ENCODE measurements at places on chromosomes 11 and 22.

- no peak for DNase-seq
Measured at GRCh38 chr11:15112131-15112541, 2.6 kb upstream of the INSC start.

DNA sequence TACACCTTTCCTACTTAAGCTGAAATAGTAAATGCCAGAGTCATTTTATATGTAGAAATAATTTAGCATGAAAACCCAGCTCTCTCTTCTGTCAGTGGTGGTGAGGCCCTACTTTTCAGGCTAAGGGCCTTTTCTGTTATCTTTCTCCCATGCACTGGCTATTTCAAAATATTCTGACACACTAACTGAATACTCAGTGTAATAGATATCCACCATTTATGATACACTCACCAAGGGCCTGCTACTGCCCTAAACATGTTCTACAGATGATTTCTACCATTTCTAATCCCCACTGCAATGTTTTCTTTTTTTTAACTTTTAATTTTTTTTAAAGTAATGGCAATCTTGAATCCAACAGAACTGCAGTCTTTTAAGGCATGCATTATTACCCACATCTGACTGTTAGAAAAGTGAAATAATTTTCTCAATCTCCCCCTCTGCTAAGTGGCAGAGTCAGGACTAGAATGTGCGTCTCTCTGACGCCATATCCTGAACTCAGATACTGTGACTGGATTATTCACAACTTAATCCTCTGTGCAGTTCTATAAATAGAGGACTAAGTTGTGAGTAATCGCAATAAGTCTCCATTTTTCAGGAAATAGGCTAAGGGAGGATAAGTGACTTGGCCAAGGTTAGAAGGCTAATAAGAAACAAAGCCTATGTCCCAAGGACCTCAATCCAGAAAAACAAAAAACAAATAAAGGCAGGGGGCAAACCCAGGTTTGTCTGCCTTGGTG, 44.0 kb downstream of the GRAMD1B start:
- DNase-seq = no peak

GRCh38 chr11:82229341-82229740, 504.3 kb downstream of the FAM181B start:
- no peak for DNase-seq

DNA sequence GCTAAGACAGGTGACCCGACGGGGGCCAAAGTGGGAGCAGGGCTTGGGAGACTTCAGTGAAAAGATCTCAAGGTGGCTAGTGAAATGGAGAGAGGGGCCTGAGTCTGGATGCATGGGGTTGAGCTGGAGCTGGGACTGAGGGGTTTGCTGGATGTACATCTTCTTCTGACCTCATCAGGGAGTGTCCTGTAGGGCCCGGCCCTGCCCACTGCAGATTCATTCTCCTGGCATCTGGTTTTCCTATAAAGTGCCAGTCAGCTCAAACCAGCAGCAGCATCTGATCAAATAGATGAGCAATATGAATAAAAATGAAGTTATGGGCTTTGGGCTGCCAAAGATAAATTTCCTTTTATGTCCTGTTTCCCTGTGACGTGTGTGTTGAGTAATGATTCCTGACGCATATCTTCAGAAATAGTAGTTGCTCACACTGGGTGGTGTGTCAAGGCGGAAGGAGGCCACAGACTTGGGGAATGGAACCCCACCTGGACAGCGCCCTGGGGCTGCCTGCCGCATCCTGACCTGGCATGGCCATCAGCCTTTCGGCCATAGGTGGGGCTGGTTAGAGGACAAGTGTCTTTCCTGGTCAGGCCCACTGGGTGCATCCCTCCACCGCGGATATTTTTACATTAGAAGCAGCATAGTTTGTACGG, 135.4 kb downstream of the OSBP2 start:
- no peak for DNase-seq

Data from memory B cell (primary cell).